ENCODE measurements at places on chromosomes 7 and 10. TPM values are rescaled to one million over a fixed set of nuclear protein-coding genes. Genes with fewer than 3 reads are reported as not detected.

Gene SLC25A40
- 43.7 TPM for total RNA-seq

Gene CISD1
- total RNA-seq: 45.0 TPM

Gene ANKRD61
- 0.63 TPM for total RNA-seq

Gene HOXA9
- total RNA-seq: 0.30 TPM

Gene CPA2
- total RNA-seq: 2.0 TPM

- DNase-seq: peak; percentile 23
- no peaks in the 10 kb centered on the region for H3K36me3 ChIP-seq
- no peaks in the 10 kb centered on the region for H3K27me3 ChIP-seq
- H3K4me1 ChIP-seq: peaks cover 21% of the 10 kb centered on the region
- H3K4me3 ChIP-seq: no peak overlapping the region
These were observed 34.6 kb upstream of the TPST1 start for GRCh38 chr7:66170309-66171231.

GRCh38 chr7:137165241-137165640 lies 178.3 kb downstream of the PTN start:
- H3K4me3 ChIP-seq: no peak overlapping the region
- H3K4me1 ChIP-seq: no peaks in the 10 kb centered on the region
- no peak for DNase-seq
- H3K27ac ChIP-seq: no peak overlapping the region

GRCh38 chr7:130891254-130892094 lies 157.5 kb upstream of the KLF14 start:
- no peak overlapping the region for H3K27ac ChIP-seq
- no peak for DNase-seq
- peaks cover 8% of the 10 kb centered on the region for H3K36me3 ChIP-seq
- peaks cover 27% of the 10 kb centered on the region for H3K4me1 ChIP-seq

DNA sequence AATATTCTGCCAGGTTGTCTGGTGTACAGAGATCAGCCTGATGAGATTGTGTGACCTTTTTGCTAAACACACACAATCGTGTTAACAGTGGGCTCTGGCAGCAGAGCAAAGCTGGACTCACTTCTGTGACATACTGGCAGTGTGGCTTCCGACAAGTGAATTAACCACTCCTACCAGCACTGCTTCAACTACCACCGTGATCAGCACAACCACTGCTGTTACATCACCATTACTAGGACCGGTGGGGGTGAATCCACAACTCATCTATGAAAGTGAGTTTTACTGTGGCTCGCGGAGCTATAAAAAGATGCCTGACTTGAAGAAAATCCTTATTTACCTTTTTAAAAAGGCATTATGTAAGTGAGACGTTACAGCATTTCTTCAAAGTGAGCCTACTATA lies 135.6 kb downstream of the WDR37 start:
- no peak for DNase-seq
- no peak overlapping the region for H3K4me3 ChIP-seq
- no peak overlapping the region for H3K27ac ChIP-seq
- H3K27me3 ChIP-seq: no peaks in the 10 kb centered on the region
- no peaks in the 10 kb centered on the region for H3K36me3 ChIP-seq

GRCh38 chr10:72417971-72418370 lies 63.3 kb upstream of the DNAJB12 start:
- peak; percentile 13 for DNase-seq
- H3K27ac ChIP-seq: peak overlapping the region; percentile 4
- peaks cover 17% of the 10 kb centered on the region for H3K36me3 ChIP-seq
- no peaks in the 10 kb centered on the region for H3K27me3 ChIP-seq
- H3K4me3 ChIP-seq: no peak overlapping the region
- H3K4me1 ChIP-seq: peaks cover 5% of the 10 kb centered on the region

All from SJCRH30 (cell line).